NCI-H2081 (cell line): ENCODE measurements at places on chromosomes 11 and 22.

- DNase-seq = no peak
These were observed 76.8 kb downstream of the SC5D start for GRCh38 chr11:121369366-121369765.

DNA sequence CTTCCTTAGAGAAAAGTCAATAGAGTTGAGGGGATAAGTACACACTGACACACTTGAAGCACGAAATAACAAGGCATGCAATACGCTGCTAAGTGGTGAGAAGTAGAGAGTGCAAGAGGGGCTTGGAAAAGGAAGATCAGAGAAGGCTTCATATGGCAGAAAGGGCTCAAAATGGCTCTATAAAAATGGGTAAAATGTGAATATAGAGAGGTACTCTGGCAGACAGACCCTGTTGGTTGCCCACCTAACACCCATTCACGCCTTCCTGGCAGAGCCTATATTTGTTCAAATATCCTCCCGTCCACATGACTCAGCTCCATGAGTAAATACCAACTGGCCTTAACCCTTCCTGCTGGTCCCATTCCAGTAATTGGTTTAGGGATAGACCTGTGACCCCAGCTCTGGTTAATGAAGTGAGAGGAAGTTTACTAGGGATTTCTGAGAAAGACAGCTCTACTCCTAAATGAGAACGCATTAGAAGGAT lies 38.9 kb upstream of the CCDC34 start:
- no peak for DNase-seq

DNA sequence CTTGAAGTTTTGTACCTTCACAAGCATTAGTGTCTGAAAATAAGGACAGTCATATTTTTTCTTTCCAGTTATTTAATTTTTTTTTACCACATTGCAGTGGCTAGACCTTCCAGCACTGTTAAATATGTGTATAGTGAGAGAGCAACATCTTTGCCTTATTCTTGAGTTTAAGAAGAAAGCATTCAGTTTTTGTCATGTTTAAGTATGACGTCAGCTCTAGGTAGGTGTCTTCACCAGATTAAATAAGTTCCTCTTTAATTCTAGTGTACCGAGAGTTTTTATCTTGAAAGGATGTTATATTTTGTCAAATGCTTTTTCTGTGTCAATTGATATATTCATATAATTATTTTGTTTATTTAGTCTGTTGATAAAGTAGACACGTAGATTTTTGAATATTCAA lies 258.8 kb downstream of the FAM181B start:
- no peak for DNase-seq

DNA sequence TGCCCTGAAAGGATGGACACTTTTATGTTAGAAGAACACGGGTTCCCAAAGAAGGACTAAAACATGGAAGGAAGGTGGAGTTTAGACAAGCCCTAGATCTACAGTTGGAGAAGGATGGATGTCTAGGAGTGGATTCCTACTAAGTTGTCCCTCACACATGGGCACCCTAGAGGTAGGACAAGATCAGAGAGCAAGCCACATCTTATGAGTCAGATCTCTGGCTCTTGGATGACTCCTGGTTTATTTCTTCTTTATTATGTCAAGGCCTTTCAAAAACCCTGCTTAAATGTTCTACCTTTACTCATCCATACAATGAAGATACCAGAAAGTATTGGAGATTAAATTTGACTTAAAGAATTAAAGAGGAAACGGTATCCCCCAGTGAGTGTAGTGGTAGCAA lies 34.4 kb downstream of the PRCP start:
- no peak for DNase-seq
